A673 (cell line): ENCODE measurements at places on chromosomes 13 and 19.

GRCh38 chr19:48938256-48938655 lies 4.8 kb downstream of the DHDH start:
- no peaks in the 10 kb centered on the region for H3K27me3 ChIP-seq
- no peak for DNase-seq
- H3K36me3 ChIP-seq: no peaks in the 10 kb centered on the region
- no peaks in the 10 kb centered on the region for H3K4me1 ChIP-seq

GRCh38 chr13:43816401-43816889 lies 29.7 kb upstream of the ENOX1 start:
- H3K27ac ChIP-seq: no peak overlapping the region
- no peaks in the 10 kb centered on the region for H3K27me3 ChIP-seq
- H3K4me1 ChIP-seq: peaks cover 4% of the 10 kb centered on the region
- DNase-seq: peak; percentile 3
- H3K36me3 ChIP-seq: no peaks in the 10 kb centered on the region

DNA sequence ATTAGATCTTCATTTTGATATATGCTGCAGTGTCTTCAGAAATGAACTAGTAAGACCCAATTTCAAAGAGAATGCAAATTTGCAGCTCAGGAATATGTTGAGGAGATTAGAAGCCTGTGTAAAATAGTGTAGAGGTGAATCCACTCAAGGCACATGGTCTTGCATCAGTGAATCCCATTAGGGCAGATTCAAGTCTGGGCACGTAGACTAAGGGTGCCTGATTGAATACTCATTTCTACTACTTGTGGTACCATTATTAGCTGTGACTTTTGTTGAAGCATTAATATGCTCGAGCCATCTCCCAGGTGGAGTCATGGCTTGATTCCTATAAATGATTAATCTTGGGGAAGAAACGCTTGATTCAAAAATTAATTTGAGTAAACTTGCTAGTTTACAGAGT lies 129.4 kb downstream of the AKAP11 start:
- H3K4me3 ChIP-seq: no peak overlapping the region
- H3K27ac ChIP-seq: no peak overlapping the region
- no peak for DNase-seq
- H3K36me3 ChIP-seq: no peaks in the 10 kb centered on the region
- no peaks in the 10 kb centered on the region for H3K27me3 ChIP-seq

DNA sequence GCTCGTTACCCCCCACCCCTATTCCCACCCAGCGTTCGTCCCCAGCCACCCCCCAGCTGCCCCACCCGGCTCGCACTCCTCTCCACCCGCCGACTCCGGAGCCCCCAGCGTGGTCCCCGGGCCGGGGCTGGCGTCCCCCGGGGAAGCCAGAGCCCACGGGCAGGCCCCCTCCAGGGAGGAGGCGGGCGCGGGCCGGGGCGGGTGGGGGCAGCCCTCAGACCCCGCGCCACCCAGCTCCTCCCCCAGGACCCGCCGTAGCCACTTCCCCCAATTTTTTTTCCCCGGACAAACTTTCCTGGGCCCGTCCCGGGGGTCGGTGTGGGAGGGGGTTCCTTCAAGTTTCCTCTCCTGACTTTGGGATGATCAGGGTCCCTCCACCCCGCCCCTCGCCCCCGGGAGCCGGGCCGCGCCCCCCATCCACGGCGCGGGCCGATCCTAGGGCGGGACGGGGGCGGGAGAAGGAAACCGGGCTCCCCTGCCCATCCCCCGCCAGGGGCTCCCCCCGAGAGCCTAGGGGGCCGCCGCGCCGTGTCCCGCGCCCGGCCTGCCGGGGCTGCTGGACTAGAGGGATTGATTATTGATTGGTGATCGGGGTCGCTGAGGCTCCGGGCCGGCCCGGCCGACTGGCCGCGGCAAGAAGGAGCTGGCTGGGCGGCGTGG lies 927 bp upstream of the TSHZ3 start:
- peaks cover 14% of the 10 kb centered on the region for H3K4me1 ChIP-seq
- H3K27me3 ChIP-seq: no peaks in the 10 kb centered on the region
- peak overlapping the region; percentile 71 for H3K27ac ChIP-seq
- peak; percentile 29 for DNase-seq
- no peaks in the 10 kb centered on the region for H3K36me3 ChIP-seq

DNA sequence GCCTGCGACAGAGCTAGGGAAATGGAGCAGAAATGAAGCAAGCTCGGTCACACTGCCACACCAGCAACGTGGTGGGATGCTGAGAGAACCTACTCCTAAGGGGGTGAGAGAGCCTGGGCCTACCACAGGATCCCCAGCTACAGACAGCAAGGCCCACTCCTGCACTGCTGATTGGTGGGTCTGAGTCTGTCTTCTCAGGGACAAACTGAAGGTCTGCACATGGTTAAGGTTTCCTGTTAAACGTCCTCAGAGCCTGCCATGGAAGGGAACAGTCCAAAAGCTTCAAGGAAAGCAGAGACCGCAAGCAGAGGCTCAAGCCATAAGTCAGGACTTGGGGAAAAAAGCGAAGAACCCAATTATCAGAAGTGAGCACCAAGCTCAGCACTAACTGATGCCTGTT lies 53.5 kb upstream of the MED4 start:
- no peaks in the 10 kb centered on the region for H3K36me3 ChIP-seq
- no peak overlapping the region for H3K4me3 ChIP-seq
- DNase-seq: no peak
- no peaks in the 10 kb centered on the region for H3K4me1 ChIP-seq
- no peaks in the 10 kb centered on the region for H3K27me3 ChIP-seq

GRCh38 chr19:38142176-38143035 lies 81.6 kb downstream of the DPF1 start:
- H3K36me3 ChIP-seq: no peaks in the 10 kb centered on the region
- no peak overlapping the region for H3K4me3 ChIP-seq
- no peaks in the 10 kb centered on the region for H3K4me1 ChIP-seq
- no peaks in the 10 kb centered on the region for H3K27me3 ChIP-seq
- no peak overlapping the region for H3K27ac ChIP-seq

- no peaks in the 10 kb centered on the region for H3K36me3 ChIP-seq
- no peak overlapping the region for H3K27ac ChIP-seq
- no peaks in the 10 kb centered on the region for H3K4me1 ChIP-seq
Observed at GRCh38 chr19:38125238-38125637, 98.8 kb downstream of the DPF1 start.

- no peak overlapping the region for H3K27ac ChIP-seq
- peaks cover 42% of the 10 kb centered on the region for H3K4me1 ChIP-seq
- H3K36me3 ChIP-seq: no peaks in the 10 kb centered on the region
- DNase-seq: no peak
- no peak overlapping the region for H3K4me3 ChIP-seq
Observed at GRCh38 chr13:39818953-39819352, 163.5 kb downstream of the COG6 start.

DNA sequence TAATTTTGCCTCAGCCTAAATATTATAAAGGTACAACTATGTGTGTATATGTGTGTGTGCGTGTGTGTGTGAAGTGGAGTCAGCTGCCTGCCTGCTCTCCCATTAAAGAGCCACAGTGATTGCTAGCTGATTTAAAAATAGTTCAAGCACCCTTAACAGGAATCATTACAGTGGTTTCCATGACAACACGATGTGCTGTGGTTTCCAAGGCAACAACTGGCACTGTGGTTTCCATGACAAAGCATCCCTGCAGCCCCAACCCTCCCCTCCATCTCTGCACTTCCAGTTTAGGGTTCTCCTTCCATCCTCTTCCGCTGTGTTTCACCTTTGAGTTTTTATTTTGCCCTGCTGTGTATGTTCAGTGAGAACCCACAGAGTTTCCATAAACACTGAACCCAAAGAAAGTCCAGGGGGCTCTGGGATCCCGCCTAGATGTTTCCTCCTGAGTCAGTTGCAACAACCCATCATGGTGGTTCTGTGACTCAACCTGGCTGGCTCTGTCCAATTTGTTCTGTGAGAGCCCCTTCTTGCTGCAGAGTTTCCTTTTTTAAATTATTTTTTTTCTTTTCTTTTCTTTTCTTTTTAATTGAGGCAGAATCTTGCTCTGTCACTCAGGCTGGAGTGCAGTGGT lies 7.1 kb upstream of the PNMA8A start:
- H3K4me3 ChIP-seq: no peak overlapping the region
- H3K4me1 ChIP-seq: peaks cover 4% of the 10 kb centered on the region
- H3K36me3 ChIP-seq: no peaks in the 10 kb centered on the region
- H3K27ac ChIP-seq: no peak overlapping the region

DNA sequence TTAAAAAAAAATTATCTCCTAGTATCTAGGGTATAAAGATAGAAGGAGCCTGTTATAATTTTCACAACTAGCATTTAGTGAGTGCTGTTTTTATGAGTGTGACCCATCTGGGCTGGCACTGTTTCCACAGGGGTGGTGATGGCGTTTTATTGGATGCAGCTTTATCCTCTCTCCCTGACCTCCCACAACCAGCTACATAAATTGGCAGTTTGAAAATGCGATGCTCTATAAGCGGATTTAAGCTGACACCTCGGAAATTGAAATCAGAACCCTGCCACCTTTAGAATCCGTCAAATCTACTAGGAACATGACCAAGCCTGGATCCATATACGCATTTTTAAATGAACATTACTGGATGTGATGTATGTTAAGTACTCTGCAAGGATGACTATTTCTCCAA lies 44.9 kb downstream of the MYO16 start:
- no peaks in the 10 kb centered on the region for H3K27me3 ChIP-seq
- H3K27ac ChIP-seq: no peak overlapping the region
- H3K4me3 ChIP-seq: no peak overlapping the region
- H3K36me3 ChIP-seq: no peaks in the 10 kb centered on the region

DNA sequence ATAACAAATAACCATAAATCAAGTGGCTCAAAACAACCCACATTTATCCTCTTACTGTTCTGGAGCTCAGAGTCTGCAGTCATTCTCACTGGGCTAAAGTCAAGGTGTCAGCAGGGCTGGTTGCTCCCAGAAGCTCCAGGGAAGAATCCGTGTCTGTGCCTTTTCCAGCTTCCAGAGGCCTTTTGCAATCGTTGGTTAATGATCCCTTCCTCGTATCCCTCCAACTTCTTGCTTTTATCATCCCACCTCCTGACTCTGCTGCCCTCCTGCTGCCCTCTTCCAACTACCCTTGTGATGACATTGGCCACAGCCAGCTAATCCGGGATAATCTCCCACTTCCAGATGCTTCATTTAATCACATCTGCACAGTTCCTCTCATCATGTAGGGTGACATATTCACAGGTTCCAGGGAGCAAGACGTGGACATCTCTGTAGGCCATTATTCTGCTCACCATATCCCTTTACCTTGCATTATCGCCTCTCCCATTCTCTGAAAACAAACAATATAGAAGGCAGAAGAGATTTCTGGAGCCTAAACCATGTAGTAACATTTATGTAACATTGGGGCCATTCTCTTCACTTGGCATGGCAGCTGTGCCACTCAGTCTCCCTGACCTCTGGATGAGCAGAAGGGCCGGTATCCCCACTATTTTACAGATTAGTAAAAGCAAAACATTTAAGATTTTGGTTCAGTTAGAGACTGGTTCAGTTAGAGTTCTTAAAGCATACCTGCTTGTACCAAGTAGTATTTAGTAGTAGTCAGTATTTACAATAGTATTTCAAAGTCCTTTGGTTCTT lies 53.5 kb downstream of the RFC3 start:
- H3K27me3 ChIP-seq: no peaks in the 10 kb centered on the region
- H3K4me3 ChIP-seq: no peak overlapping the region
- H3K4me1 ChIP-seq: no peaks in the 10 kb centered on the region
- no peak for DNase-seq

GRCh38 chr19:30167206-30167868 lies 204.8 kb upstream of the ZNF536 start:
- no peak overlapping the region for H3K4me3 ChIP-seq
- H3K27me3 ChIP-seq: no peaks in the 10 kb centered on the region
- H3K27ac ChIP-seq: no peak overlapping the region
- no peaks in the 10 kb centered on the region for H3K36me3 ChIP-seq
- no peak for DNase-seq

GRCh38 chr13:39874331-39875053 lies 219.0 kb downstream of the COG6 start:
- H3K27me3 ChIP-seq: no peaks in the 10 kb centered on the region
- H3K27ac ChIP-seq: no peak overlapping the region
- H3K36me3 ChIP-seq: no peaks in the 10 kb centered on the region

GRCh38 chr13:106433066-106433465 lies 102.4 kb downstream of the EFNB2 start:
- H3K27ac ChIP-seq: no peak overlapping the region
- H3K4me3 ChIP-seq: no peak overlapping the region
- no peaks in the 10 kb centered on the region for H3K27me3 ChIP-seq
- DNase-seq: no peak
- no peaks in the 10 kb centered on the region for H3K36me3 ChIP-seq

- no peaks in the 10 kb centered on the region for H3K4me1 ChIP-seq
- H3K36me3 ChIP-seq: peaks cover 44% of the 10 kb centered on the region
- no peaks in the 10 kb centered on the region for H3K27me3 ChIP-seq
- H3K27ac ChIP-seq: no peak overlapping the region
- H3K4me3 ChIP-seq: no peak overlapping the region
Observed at GRCh38 chr19:11651062-11651461, 53.8 kb downstream of the ZNF627 start.

- H3K27me3 ChIP-seq: peaks cover 58% of the 10 kb centered on the region
- H3K27ac ChIP-seq: no peak overlapping the region
- DNase-seq: no peak
- H3K36me3 ChIP-seq: no peaks in the 10 kb centered on the region
- H3K4me3 ChIP-seq: no peak overlapping the region
- no peaks in the 10 kb centered on the region for H3K4me1 ChIP-seq
Observed at GRCh38 chr13:111917086-111917485, 149.9 kb upstream of the SOX1 start.

- H3K27ac ChIP-seq: no peak overlapping the region
- peak; percentile 53 for DNase-seq
- H3K4me3 ChIP-seq: peak overlapping the region; percentile 54
Observed at GRCh38 chr19:46639358-46640182, 3.6 kb upstream of the GNG8 start.

DNA sequence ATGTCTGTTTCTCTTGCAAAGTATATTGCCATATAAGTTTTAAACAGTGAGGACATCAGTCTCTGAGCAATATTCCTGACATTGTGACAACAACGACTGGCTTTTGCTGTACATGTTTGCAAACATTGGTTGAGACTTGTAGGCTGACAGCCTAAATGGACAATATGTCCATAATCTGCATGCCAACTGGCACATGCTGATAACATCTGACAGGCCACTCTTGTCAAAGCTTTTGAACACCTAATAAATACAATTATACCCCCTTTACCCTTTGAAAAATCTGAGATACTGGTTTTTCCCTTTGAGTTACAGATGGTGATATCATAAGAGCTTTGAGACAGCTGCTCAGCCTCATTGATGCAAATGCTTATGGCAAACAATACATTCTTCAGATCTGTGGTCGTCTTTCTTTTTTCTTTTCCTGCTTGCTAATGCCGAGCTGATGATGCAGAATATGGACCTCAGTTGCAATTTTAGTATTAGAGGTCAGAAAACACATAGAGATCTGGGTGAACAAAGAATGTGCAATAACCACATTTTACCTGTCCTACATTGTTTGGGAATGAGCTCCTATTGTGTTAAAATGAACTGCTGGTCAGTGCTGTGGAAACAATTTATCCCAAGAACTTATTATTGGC lies 114.9 kb downstream of the RFC3 start:
- DNase-seq: no peak
- no peaks in the 10 kb centered on the region for H3K27me3 ChIP-seq
- H3K4me3 ChIP-seq: no peak overlapping the region

- H3K36me3 ChIP-seq: peaks cover 63% of the 10 kb centered on the region
- no peaks in the 10 kb centered on the region for H3K4me1 ChIP-seq
- H3K27me3 ChIP-seq: no peaks in the 10 kb centered on the region
- no peak overlapping the region for H3K27ac ChIP-seq
Observed at GRCh38 chr19:4445963-4446703, 11.5 kb downstream of the UBXN6 start.
